ENCODE measurements at places on chromosomes 1 and 21.

DNA sequence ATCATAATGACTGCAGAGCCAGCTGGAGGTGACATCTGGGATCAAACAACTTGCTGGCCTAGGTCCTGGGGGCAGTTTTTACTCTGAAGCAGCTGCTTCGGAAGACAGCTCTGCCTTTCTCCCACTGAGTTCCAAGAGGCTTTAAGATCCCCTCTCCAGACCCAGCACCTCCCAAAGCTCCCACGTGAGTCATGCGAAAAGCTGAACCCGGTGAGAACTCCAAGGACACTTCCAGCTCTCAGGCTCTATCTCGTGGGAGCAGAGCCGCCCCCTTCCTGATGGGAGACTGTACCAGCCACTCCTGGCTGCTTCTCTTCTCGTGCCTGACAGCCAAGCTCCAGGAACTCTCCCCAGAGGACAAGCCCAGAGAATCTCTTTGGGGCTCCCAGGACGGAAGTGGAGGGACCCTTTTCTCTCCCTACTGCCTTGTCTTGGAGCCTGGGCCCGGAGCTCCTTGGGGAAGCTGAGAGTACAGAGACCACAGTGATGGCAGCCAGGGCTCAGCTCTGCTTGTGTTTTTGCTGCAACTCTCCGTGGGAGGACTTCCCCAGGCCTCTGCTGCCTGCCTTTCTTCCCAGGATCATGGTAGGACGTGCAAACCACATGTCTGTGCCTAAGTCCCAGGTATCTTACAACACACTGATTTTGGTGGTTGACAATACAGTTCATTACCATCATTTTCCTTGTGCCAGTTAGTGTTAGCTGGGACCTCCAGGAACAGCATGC is 40.6 kb downstream of the STUM start:
- no peak for DNase-seq

DNA sequence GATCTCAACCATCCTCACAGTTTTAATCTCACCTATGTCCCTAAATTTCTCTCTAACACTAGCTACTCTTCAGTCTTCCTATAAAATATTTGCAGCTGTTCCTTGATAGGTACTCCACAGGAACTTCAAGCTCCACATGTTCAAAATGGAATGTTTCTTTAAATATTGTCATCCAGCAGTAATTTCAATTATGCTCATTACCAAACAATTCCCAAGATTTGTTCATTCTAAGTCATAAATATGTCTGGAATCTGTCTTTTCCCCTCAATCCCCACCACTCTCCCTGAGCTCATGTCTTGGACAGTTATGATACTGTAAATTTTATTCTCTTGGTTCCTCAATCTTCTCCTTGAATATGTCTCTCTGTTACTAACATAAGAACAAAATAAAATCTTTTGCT is 214.4 kb downstream of the NRIP1 start:
- DNase-seq, result no peak

DNA sequence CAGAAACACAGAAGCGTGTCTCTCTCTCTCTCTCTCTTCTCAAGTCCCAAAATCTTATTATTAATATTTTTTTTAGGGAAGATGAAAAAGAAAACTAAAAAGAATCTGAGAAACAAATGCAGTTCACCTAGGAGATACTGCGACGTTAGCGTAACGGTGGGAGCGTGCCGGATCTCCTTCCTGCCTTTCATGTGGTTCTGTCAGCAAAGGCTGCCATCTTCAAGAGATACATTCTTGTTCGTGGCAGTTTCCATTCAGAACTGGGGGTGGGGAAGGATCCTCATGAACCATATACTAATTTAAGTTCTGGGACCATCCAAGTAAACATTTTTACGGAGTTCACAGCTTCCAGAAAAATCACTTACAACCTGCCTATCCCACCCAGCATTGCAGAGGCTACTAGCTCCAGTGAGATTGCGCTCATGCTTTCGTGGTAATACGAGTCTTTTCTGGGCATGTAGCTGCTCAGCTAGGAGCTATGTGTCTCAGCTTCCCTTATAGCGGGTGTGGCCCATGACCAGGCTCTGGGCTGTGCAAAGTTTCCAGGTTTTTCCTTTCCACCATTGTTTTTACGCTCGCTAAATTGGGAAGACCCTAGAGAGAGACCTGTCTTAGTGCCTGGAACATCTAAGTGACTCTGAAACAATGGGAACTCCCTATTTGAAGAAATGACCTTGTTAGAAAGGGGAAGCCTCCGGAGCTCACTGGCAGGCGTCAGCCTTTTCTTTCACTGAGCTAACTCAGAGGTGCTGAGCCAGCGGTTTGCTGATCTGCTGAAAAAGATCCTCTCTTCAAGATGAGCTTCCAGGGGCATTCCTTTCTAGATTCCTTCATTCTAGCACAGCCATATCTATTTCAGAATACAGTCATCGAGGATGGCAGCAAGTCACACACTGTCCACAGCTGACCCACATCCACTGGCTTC is 17.3 kb downstream of the SLAMF1 start:
- DNase-seq, result no peak

- no peak for DNase-seq
These were observed 1527.3 kb upstream of the TPTE start for GRCh38 chr21:8993943-8994639.

DNA sequence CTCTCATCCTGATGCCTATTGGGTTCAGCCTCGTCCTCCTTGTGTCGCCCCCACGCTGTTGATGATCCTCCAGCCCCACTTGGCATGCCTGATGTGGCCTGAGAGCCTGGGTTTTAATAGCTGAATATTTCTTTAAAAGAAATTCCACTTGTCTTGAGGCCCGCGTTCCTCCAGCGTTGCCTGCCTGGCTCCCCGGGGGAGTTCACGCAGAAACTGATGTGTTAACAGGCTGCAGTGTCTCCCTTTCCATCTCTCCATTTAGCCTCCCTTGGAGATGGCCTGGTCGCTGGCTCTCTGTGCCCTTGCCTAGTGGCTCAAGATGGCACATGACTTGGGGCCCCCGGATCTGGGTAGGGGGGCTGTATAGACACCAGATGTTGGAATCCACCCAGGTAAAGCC is 9.5 kb downstream of the ACTL8 start:
- DNase-seq, result no peak

GRCh38 chr1:37473431-37474045 is 842 bp upstream of the ZC3H12A start:
- DNase-seq, result no peak

DNA sequence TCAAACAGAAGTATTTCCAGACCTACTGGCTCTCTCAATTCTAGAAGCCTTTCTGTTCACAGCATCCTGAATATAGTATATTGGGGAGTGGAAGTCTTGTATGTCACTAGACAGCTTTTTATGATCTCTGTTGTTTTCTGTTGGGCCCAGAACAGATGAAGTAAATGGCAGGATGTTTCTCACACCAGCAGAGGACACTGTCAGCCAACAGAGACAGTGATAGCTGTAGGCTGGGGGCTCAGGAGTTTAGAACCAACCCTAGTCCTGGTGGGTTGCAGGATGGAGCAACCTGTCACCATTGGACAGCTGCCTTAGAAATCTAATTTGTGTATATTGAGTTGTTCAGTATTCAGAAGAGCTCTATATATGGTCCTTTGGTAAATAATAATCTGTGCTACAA is 16.9 kb downstream of the AGO1 start:
- no peak for DNase-seq

GRCh38 chr1:173717238-173717637 is 2.5 kb downstream of the KLHL20 start:
- DNase-seq, result no peak

- DNase-seq, result no peak
These were observed 15.0 kb upstream of the CEP85 start for GRCh38 chr1:26218906-26219494.

- DNase-seq, result peak; percentile 64
These were observed 21.9 kb upstream of the TRIM67 start for GRCh38 chr1:231139659-231140654.

DNA sequence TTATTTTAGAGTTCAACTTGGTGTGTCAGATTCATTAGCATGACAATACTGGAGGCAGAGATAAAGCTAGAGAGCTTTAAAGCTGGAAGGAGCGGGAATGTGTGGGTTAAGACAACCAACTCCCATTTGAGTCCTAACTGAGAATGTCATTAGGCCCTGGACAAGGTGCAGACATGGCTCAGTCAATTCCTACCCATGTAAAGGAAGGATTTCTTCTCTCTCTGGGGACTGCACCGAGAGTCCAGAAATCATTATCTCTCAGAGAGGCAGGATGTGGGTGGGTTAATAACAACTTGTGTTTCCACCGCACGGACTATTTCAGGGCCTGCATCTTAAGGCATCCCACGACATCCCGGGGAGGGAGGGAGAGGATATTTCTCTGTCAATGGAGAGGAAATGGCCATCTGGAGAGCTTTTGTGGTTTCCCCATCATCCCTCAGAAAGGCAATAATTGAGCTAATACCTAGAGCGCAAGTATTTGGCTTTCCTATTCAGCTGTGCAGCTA is 46.7 kb upstream of the SARS1 start:
- no peak for DNase-seq

DNA sequence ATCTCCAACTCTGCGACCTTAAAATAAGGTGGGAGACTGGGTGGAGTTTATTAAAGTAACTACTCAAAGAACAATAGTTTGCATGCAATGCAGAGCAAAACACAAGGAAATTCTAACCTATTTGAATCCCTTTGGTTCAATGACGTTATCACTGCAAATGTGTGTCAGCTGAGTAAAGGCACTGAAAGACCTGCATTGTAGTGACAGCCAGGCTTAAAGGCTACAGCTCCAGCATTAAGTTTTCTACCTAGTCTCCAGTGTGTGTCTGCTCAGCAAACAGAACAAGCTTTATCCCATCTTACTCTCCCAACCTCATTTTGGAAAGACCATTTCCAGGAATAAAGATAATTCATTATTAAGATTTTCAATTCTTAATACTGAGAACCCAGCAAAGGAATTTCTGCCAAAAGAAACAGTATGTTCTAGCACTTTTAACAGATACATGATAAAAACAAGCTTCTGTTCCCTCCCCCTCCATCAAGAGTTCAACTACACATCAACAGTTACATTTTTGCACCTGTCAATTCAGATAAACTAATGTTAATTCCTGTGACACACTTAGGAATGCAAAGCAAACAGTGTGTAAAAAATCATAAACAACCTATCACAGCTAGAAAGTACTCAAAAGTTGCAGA is 14.2 kb downstream of the PTP4A2 start:
- no peak for DNase-seq

DNA sequence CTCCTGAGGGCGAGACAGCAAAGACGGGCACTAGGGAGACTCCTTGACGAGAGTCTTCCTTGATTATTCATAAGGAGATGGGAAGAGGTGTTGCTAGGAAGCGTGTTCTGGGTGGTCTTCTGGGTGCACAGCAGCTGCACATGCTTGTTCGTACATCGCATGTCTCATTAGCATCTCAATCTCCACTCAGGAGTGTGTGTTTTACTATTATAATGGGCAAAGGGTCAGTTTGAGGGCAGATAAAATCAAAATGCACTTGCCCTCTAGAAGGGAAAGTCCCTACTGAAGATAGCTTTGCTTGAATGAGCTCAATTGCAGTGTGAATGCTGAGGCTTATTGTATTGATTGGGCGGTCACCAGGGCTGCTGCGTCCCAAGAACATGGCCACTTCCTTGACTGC is 50.2 kb upstream of the SCCPDH start:
- DNase-seq, result no peak

GRCh38 chr21:45385549-45386050 is 19.4 kb upstream of the COL18A1 start:
- DNase-seq, result no peak

GRCh38 chr1:111208921-111209320 is 8.5 kb upstream of the DENND2D start:
- DNase-seq, result no peak

- no peak for DNase-seq
These were observed 78.2 kb downstream of the MACF1 start for GRCh38 chr1:39282537-39283216.

DNA sequence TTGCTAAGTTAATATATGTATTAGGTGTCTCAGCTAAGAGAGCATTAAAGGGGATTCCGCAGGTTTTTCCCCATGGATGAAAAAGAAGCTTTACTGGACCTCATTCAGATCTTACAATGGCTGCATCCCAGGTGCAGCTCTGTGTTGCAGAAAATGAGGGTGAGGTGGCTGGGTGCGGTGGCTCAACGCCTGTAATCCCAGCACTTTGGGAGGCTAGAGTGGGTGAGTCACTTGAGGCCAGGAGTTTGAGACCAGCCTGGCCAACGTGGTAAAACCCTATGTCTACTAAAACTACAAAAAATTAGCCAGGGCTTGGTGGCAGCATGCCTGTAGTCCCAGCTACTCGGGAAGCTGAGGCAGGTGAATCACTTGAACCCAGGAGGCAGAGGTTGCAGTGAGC is 58.5 kb upstream of the MORC3 start:
- DNase-seq, result no peak

DNA sequence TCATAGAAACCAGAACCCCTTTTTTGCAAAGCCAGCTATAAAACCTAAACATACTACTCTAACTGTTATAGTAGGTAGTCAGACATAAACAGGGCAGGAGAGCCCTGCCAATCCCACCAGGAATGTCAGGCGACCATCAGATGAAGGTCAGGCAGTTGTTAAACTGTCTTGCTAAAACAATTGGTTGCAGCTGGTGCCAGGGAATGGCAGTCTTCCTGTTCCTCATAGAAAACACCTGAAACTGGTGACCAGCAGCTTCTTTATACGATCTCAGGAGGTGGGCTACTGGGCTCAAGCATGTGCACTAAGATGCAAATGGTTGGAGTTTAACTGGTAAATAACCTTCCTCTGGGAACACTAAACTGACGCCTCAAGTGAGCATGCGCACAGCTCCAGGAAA is 224.1 kb downstream of the COL11A1 start:
- DNase-seq, result no peak

- peak; percentile 37 for DNase-seq
These were observed 120.4 kb upstream of the GREM2 start for GRCh38 chr1:240732390-240732789.

GRCh38 chr1:16082283-16083038 is 9.0 kb upstream of the FAM131C start:
- no peak for DNase-seq
